ENCODE measurements at places on chromosomes 2 and 18.

DNA sequence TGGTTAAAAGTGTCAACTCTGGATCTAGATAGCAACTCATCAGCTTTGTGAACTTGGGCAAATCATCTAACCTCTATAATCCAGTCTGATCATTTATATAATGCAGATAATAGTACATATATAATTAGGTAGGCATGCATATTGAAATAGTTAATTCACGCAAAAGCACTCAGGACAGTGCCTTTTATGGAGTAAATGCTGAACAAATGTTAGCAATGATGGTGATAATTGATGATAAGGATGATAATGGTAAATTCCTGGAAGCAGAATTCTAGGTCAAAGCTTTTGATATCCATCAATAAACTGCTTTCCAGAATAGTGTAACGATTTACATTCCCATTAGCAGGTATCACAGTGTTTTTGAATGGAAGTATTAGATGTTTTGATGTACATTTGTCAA is 59.7 kb upstream of the CYP26B1 start:
- DNase-seq, result no peak

GRCh38 chr2:172698041-172698863 is 37.4 kb upstream of the RAPGEF4 start:
- DNase-seq, result no peak

GRCh38 chr2:38260469-38260868 is 116.6 kb downstream of the ATL2 start:
- no peak for DNase-seq

- no peak for DNase-seq
Observed at GRCh38 chr2:218043701-218044109, 25.3 kb upstream of the RUFY4 start.

GRCh38 chr2:211435331-211435730 is 878.9 kb downstream of the CPS1 start:
- no peak for DNase-seq

GRCh38 chr18:12409469-12409868 is 1.7 kb downstream of the PRELID3A start:
- DNase-seq, result no peak

GRCh38 chr2:75284345-75284744 is 85.0 kb upstream of the TACR1 start:
- DNase-seq, result no peak

DNA sequence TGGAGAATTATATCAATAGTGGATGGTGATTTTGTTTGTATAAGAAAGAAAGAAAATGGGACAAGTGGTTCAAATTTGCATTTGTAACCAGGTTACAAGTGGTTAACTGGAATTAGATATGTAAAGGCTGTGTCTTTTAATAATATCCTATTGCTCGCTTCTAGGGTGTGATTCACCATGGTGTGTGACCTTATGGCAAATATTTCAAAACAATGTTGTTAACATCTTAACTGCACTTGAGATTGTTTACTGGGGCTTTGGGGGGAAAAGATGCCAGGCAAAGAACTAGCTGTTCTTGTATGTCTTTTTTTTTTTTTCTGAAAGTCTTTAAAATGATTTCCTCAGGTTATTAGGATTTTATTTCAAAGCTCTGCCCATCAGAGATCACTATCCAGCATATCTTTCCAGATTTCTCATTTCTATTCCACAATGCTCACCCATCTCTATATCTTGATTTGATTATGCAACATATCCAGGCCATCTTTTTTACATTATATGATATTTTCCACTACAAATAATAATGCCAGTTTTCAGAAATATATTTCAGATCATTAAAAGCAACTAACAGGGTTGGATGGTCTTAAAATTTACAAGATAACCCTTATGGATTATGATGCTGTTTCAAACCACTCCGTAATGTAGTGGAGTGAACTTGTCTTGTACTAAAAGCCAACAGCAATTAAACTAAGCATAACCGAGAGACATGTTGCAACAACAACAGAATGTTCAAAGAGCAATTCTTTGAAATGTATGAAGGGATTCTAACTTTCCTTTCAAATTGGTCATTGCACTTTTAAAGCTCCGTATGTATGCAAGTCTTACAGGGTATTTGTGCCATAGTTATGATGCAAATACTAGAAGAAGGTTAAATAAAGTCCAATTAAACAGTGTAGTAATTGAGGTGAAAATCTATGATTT is 341.5 kb upstream of the ETAA1 start:
- no peak for DNase-seq

- DNase-seq, result no peak
Observed at GRCh38 chr2:6495466-6495865, 370.2 kb downstream of the CMPK2 start.

GRCh38 chr2:151071906-151072305 is 189.8 kb downstream of the RBM43 start:
- DNase-seq, result no peak

DNA sequence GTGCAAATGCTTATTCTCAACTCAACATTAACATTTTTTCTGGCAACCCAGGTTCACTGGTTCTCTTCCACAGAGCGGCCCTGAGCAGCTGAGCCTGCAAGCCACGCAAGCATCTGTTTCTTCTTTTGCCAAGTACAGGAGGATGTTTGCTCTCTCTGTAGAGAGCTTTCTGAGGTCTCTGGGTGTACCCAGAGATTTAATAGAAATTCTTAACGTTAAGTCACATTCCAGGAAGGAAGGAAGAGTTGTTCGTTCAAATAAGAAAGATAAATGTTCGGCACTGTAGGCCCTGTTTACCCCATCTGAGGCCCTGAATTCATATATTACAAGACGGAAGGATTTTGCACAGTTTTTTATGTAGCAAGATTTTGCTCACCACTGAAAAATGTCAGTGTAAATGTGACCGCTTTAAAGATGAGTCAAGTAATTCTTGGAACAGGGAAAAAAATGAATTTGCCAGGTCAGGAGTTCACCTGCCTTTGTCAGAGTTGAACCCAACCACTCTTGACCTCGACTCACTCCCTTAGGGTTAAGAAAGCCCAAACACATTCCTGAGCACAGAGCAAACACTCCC is 30.1 kb downstream of the KCTD18 start:
- no peak for DNase-seq

DNA sequence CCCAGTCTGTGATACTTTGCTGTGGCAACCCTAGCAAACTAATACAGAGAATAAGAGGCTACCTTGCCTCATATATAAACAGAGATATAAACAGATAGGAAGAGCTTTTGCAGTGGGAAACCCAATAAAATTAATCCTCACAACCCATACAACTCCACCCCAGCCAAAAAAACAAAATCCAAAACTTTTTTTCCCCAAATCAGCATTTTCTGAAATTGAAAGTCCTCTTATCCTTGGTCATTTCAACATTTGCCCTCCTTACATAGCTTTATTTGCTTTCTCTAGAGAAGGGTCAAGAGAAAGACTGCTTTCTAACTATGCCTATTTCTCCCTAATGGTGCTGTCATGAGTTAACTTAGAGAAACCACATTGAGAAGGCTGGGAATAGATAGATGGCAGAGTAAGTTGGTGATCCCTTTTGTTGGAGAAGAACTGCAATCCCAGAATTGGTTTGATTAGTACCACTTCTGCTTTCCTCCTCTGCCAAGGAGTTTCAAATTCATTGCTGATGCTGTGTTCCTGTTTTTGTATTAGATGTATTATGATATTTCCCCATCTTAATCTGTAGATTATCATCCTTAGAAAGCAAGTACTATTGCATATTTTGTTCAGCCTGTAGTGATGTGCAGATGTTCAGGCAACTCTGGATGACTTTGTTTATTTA is 76.5 kb upstream of the B3GNT2 start:
- DNase-seq, result no peak

DNA sequence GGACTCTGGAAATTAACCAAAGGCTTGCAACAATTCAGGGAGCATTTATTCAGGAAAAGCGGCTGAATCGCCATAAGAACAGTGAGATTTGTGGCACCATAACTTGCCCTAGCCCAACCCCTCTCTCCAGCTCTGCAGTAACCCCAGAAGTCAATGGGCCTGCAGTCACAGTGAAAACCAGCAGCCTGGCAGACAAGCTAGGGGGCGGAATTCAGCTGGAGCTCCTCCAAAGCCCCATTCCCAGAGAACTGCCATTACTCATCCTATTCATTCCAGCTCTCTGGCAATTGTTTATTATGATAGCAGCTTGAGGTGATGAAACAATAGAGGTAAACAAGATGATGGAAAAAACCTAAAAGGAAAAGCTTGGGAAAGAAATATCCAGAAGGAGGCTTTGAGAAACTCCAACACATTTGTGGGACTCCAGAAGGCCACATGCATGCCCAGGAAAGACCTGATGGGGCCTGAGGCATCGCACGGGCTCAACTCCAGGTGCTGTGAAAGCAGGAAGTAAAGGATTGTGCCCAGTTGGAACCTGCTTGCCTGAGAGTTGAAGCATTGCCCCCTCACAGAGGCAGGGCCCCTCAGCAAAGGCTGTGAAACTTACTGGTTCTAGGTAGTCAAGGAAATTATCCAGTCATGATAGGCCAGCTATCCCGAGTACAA is 126.7 kb downstream of the TWIST2 start:
- no peak for DNase-seq

- DNase-seq, result no peak
Observed at GRCh38 chr2:176784633-176785200, 427.9 kb upstream of the HNRNPA3 start.

DNA sequence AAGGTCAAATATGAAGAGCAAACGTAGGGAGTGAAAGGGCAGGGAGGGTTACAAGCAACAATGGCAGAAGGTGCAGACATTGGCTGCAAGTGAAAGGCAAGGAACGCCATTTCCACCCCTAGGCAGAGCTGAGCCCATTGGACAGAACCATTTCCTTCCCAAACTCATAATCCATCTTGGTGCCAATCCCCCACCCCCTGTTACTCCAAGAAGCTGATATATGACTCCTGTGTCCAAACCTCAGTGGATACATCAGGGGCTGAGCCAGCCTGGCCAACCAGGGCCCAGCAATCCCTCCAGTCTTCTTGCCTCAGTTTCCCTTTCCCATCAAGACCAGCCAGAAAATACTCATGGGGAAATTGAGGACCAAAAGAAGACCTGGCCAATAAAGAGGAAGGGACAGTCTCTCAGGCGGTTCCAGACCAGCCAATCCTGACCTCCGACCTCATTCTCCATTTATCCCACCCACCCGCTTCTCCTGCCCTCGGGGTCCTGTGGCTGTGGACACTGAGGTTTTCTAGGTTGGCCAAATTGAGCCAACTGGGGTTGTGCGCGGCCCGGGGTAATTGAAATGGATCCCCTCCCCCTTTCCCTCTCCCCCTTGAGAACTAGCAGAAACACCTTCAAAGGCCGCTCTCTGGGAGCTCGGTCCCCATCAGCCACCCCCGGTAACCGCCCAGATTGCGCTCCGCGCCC is 24.8 kb downstream of the TNS1 start:
- no peak for DNase-seq

GRCh38 chr2:164754157-164755093 is 87.2 kb downstream of the COBLL1 start:
- DNase-seq, result no peak

DNA sequence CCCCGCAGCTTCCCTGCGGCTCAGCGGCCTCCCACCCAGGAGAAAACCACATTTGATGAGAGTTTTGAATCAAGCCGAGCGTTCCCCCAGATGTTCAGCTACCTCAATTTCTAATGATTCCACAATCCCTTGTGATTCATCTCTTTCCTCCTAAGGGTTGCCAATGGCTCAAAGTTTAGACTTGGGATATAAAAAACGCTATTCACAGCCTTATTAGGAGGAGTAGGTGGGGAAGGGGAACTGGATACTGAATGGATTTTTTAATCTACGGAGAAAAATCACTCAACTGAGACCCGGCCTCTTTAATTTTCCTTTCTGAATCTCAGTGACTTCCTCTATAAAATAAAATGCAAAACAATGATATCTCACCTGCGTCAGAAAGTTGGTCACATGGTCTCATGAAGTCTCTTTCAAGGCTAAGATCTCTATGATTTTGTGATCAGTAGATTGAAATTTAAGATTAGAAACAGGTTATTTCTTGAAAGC is 192.6 kb upstream of the TCF4 start:
- DNase-seq, result no peak

DNA sequence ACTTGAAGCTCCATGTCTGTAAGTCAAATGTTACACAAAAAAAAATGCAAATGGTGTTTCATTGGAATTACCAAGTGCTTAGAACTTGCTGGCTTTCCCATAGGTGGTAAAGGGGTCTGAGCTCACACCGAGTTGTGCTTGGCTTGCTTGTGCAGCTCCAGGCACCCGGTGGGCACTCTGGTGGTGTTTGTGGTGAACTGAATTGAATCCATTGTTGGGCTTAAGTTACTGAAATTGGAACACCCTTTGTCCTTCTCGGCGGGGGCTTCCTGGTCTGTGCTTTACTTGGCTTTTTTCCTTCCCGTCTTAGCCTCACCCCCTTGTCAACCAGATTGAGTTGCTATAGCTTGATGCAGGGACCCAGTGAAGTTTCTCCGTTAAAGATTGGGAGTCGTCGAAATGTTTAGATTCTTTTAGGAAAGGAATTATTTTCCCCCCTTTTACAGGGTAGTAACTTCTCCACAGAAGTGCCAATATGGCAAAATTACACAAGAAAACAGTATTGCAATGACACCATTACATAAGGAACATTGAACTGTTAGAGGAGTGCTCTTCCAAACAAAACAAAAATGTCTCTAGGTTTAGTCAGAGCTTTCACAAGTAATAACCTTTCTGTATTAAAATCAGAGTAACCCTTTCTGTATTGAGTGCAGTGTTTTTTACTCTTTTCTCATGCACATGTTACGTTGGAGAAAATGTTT is 97.9 kb upstream of the IL1R2 start:
- DNase-seq, result no peak

DNA sequence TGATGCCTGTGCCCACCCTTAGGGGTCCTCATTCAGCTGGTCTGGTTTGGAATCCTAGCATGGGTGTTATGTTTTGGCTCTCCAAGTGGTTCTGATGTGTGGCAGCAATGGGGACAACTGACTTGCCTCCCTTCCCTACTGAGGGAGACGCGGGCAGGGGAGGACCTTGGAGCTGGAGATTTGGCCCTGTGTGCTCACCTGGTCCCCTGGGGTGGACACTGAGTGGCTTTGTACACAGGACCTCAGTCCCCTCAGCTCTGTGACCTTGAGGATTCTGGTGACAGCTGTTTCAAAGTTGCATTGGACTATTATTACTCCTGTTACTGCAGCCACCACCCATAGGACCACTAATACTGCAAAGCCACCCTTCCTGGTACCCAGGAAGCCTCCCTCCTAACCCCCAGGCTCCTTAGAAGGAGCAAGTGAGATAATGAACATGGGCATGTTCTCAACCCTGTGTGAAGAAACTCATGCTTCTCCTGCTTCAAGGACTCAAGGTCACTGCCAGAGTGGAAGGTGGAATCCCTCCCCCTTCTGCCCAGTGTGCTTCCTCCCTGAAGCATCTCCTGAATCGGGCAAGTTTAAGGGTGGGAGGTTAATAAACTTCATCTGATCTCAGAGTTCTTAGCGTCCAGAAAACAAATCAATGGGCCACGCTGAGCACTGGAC is 26.5 kb downstream of the TMEM182 start:
- DNase-seq, result no peak

DNA sequence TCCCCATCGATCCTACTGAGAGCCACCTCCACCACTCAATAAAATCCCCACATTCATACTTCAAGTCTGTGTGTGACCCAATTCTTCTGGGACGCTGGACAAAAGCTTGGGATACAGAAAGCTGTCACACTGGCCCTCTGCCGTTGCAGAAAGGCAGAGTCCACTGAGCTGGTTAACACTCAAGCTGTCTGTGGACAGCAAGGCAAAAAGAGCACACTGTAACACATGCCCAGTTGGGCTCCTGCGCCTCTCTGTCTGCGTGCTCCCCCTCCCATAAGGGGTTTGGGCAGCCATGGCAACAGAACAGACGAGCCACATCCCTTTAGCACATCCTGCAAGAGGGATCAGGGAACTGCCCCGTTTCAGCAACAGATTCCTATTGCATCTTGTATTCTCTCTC is 106.9 kb upstream of the RGPD4 start:
- DNase-seq, result no peak

GRCh38 chr2:201781557-201782051 is 871 bp upstream of the ALS2 start:
- DNase-seq, result no peak
